ENCODE measurements at places on chromosomes 4 and X. TPM values are rescaled to one million over a fixed set of nuclear protein-coding genes. Genes with fewer than 3 reads are reported as not detected.

GRCh38 chrX:136752796-136753195 lies 27.9 kb downstream of the ARHGEF6 start:
- H3K27me3 ChIP-seq: no peaks in the 10 kb centered on the region
- H3K36me3 ChIP-seq: no peaks in the 10 kb centered on the region
- no peaks in the 10 kb centered on the region for H3K4me1 ChIP-seq

- H3K4me1 ChIP-seq: no peaks in the 10 kb centered on the region
- no peak overlapping the region for H3K4me3 ChIP-seq
- H3K36me3 ChIP-seq: no peaks in the 10 kb centered on the region
- H3K27ac ChIP-seq: no peak overlapping the region
- no peak for DNase-seq
These were observed 15.2 kb upstream of the MRFAP1 start for GRCh38 chr4:6625256-6625655.

DNA sequence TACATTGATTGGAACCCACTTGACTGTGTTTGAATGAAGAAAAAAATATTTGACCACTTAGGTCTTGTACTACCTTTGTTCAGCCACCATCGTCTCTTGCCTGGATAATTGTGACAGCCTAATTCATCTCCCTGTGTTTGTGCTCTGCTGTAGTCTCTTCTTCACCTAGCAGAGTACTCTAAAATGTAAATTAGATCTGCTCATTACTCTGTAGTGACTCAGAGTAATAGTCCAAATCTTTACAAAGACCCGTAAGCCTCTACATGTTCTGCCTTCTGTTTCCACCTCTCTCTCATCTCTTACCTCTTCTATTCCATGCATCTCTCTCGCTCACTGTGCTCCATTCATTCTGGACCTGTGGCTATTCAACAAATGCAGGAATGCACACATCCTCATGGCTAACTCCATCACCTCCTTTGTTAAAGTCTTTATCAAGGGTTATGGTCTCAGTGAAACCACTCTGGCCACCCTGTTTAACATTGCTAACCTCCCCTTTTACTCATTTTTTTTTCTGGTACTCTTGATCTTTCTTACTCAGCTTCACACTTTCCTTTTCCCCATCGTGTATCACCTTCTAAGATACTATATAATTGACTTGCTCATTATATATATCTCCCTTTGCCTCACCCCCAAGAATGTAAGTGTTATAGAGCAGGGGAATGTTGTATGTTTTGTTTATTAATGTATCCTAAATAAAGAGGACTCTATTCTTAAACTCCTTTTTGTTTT lies 98.4 kb downstream of the STIM2 start:
- DNase-seq: no peak
- no peak overlapping the region for H3K4me3 ChIP-seq
- H3K27ac ChIP-seq: no peak overlapping the region
- no peaks in the 10 kb centered on the region for H3K27me3 ChIP-seq
- H3K4me1 ChIP-seq: peaks cover 3% of the 10 kb centered on the region
- H3K36me3 ChIP-seq: no peaks in the 10 kb centered on the region

DNA sequence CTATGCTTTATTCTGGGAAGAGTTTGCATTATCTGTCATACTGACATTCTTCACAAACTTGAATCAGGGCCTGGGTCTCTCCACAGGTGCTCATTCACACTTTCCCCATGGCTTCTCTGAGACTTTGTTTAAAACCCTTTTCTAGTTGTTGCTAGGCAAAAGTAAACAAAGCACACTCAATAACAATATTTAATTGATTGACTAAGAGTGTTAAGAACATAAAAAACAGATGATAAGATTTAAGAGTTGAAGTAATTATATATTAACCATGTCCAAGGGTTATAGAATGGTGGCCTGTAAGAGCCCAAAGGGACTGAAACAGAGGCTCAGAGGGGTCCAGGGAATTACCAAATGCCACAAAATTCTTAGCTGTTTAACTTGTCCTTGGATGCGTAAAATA lies 7.1 kb downstream of the MAOA start:
- no peaks in the 10 kb centered on the region for H3K4me1 ChIP-seq
- no peaks in the 10 kb centered on the region for H3K36me3 ChIP-seq
- H3K4me3 ChIP-seq: no peak overlapping the region
- no peak for DNase-seq
- H3K27ac ChIP-seq: no peak overlapping the region
- H3K27me3 ChIP-seq: no peaks in the 10 kb centered on the region

- H3K4me3 ChIP-seq: peak overlapping the region; percentile 44
- no peaks in the 10 kb centered on the region for H3K36me3 ChIP-seq
- no peaks in the 10 kb centered on the region for H3K4me1 ChIP-seq
- peak; percentile 91 for DNase-seq
These were observed 201.0 kb upstream of the STK26 start for GRCh38 chrX:131821945-131822622.

Gene F11
- total RNA-seq: not detected

Data from vagina (tissue), 2 donors.